ENCODE measurements at places on chromosomes 7 and 10.

GRCh38 chr7:109213081-109213480, 643.4 kb downstream of the DNAJB9 start:
- DNase-seq: no peak

GRCh38 chr7:71393661-71394060, 261.7 kb downstream of the GALNT17 start:
- no peak for DNase-seq

DNA sequence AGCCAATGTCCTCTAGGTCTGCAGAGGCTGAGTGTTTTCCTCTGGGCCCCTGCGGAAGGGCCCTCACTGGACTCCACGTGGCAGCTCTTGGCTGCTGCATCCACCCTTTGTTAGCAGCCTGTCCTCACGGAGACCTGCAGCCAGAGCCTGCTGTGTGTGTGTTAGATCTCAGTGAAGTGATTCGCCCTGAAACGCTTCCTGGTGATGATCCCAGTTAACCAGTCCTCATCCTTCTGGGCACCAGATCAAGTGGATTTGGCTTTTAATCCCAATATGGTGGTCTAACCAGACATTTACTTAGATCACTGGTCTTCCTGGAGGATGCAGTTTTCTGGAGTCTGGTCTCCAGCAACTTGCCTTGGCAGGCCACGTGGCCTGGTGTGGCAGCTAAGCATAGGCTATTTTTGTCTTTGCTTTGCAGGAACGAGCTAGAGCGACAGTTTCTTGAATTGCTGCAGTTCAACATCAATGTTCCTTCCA, 39.5 kb upstream of the GJD4 start:
- DNase-seq: no peak

- DNase-seq: no peak
Observed at GRCh38 chr10:387593-387891, 252.3 kb downstream of the ZMYND11 start.

- DNase-seq: no peak
Observed at GRCh38 chr10:122526892-122527291, 33.7 kb upstream of the DMBT1 start.

DNA sequence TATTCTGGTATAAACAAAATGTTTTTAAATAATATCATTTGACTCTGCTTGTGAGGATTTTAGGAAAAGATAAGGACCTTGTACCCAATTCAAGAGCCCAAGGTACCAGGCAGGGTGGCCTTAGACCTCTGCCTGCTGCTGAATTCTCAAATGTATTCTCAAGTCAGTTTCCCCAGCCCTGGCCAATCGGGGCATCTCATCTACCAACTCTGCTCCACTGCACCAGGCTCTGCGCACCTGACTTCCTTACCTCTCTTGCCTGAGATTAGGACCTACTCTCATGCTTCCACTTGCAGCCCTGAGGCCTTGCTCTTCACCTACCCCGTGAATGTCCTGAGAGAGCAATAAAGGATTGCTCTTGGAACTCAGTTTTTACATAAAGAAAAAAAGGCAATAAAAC, 69.6 kb upstream of the EZH2 start:
- no peak for DNase-seq

GRCh38 chr10:101123085-101123814, 7.8 kb upstream of the TLX1 start:
- DNase-seq: no peak

- DNase-seq: no peak
Observed at GRCh38 chr7:129657363-129657762, 45.8 kb downstream of the NRF1 start.

DNA sequence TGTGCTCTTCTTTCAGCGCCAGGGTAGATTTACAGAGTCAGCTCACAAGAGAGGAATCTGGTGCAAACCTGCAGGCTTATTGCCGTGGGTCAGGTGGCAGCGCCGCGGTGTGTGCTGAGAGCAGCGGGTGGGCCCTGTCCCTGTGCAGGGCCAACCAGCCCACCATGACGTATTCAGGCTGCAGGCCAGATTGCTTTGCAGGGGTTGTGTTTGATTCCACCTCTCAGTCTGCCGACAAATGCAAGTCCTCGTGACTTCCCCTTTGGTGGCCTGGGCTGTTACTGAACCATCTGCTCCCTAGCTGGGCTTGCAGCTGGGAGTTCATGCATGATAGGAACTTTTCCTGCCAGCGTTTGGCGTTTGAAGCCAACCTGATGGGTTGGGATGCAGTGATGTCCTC, 66.7 kb upstream of the LEP start:
- no peak for DNase-seq

DNA sequence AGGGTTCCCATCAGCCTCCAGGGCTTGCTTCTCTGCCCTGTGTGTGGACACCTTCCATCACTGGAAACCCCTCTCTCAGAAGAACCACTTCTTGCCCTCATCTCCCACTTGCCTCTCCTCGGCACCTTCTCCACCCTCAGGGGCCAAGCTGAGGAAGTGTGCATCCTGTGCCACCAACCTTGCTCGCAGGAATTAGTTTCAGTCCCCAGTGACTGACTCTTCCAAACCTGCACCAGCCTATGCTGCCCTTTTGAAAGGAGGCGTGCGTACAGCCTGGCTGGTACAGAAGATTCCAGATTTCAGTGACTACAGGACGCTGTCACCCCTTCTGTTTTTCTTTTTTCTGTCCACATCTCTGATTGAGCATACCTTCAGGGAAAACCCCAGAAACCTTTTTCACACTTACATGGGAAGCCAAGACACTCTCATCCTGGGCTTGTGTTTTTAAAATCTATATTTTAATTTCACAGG, 67.1 kb downstream of the IKZF1 start:
- no peak for DNase-seq

- no peak for DNase-seq
Observed at GRCh38 chr7:129907122-129907736, 45.5 kb downstream of the UBE2H start.

DNA sequence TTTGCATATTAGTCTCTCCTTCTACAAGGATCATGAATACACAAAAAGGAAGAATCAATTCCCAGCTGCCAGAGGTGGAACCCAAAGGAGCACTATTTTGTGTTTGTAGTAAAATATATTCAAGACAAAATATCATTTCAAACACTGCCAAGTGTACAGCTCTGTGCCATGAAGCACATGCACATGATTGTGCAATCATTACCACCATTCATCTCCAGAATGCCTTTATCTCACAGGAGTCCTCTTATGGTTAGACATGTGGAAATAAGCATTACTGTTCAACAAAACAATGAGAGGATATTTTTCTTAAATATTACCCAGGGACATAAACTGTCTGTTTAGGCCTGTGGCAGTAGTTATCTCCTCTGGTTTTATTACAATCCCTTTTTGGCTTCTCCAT, 151.4 kb upstream of the PPP1R3A start:
- no peak for DNase-seq

DNA sequence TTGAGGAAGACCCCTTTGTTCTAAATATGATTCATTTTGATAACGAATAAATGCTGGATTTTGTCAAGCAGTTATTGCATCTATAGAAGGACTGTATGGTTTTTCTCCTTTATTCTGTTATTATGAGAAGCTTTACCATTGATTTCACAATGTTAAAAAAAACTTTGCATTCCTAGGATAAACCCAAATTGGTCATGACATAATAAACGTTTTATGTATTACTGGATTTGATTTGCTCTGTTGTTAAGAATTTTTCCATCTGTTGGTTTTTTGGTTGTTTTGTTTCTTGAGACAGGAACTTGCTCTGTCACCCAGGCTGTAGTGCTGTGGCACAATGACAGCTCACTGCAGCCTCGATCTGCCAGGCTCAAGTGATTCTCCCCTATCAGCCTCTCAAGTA, 2.2 kb upstream of the DNA2 start:
- DNase-seq: no peak

DNA sequence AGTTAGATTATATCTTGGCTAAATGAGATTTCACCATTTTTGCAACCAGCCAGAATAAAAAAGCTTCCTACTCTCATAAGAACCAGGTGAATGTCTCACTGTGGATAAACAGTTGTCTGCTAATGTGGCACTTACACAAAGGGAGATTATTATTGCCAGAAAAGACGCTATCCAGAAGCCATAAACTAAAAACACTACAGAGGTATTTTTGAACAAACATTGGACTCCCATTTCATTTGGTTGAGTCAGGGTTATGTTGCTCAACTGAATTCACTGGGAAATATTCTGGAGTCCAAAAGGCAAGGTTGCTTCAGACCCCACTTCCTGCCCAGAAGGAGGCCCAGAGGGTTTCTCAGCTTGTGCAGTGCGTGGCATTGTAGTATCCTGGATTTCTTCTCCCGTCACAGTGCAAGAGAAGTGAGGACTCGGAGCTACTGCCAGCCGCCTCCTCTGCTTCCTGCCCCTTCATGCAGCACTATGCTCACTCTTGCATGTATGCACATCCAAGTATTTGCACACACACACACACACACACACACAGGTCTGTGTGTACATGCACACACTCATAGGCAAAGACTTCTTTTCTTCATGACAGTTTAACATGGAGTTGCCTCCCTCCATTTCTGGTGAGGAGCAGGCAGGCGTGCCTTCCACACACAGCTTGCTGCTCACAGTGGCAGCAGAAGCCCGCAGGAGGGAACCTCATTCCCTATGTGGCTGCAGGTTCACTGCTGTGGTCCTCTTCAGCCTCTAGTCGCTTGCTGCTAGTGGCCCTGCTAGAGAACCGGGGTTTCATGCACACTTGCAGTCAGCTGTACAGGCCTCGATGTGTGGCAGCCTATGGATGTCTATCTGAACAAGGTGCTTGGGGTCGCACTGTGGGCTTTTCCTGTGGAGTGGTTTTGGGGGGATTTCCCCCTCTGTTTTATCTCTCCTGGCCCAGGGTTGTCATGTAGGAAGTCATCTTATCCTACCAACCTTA, 10.1 kb downstream of the DENND10 start:
- no peak for DNase-seq

DNA sequence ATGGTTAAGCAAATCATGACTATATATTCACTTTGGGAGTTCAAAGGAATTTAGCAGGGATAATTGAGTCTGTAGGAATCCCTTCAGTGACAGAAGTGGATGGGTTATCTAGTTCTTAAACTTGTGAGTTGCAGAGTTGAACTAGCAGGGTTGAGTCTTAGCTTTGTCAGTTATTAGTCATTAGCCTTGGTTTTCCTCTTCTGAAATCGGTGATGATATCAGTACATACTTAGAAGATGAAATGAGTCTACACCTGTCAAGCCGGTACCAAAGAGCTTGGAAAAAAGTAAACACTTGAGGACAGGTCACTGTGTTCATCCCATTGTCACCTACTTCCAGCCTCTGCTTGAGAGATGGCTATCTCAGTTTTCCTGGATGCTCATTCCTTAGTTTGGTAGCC, 73.5 kb downstream of the BUB3 start:
- DNase-seq: no peak

DNA sequence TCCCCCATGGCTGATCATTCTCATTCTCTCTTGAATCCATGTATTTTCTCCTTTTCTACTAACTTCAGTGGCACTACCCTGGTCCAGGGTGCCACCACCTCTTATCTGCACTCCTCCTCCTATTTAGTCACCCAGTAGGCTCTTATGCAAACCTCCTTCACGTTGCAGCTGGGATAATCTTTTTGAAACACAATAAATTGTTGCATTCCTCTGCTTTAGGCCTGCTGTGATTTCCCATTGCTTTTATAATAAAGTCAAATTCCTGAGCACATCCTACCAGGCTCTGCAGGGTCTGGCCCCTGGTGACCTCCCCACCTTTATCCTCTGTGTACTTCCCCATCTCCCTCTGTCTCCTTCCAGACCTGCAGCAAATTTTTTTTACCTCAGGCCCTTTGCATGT, 112.7 kb upstream of the KIAA1217 start:
- DNase-seq: no peak

GRCh38 chr10:74871595-74872382, 45.4 kb downstream of the KAT6B start:
- DNase-seq: peak; percentile 50

GRCh38 chr7:130662426-130662825, 6.1 kb downstream of the COPG2 start:
- DNase-seq: no peak

DNA sequence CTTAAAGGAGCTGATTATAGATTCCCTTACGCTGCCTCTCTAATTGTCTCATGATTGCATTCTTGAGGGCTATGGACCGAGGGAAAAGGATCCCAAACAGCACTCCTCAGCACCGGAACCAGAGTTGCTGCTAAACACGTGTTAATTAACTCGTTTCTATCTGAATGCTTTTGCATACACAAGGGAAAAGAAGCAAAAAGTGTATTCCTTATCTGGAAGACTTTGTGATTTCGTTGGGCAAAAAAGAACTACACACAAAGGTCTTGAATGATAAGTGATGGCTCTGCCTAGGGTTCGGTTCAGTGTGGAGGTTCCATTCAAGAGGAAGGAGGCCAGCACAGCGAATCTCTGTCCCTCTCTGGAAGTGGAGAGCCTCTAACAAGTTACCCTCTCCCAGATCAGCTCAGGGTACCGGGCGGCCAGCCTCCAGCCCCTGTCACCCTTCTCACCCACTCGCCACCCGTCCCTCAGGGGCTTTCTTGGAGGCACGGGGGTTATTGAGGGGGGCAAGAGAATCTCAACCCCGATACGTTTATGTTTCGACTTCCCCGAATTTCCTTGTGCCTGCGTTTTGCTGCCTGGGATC, 515 bp upstream of the SLC4A2 start:
- DNase-seq: no peak

- DNase-seq: no peak
Observed at GRCh38 chr10:88249450-88249849, 333.7 kb downstream of the RNLS start.

GRCh38 chr10:43254881-43255633, 11.8 kb downstream of the RASGEF1A start:
- DNase-seq: no peak

GRCh38 chr7:36690041-36690440, 34.3 kb downstream of the AOAH start:
- DNase-seq: no peak

DNA sequence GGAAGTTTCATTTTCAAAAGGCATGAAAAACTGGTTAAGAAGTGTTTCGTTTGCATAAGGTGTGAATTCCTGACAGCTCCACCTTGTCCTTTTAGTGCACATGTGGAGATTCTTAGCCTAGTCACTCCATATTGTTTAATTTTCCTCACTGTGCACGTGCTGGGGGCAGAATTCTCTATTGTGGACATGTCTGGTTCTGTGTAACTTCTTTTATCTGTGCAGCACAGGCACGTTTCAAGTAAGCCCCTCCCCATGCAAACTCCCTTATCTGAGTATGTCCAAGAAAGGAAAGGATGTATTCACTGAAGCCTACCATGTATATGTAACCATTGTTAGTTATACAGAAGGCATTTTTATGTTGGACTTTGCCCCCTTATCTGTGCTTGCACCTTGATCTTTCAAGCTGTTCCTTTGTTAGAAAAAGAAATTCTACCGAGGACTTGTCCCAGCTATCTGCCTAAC, 1346.3 kb downstream of the REEP3 start:
- DNase-seq: no peak

- DNase-seq: no peak
Observed at GRCh38 chr10:43353495-43354329, 17.7 kb upstream of the FXYD4 start.
